ENCODE measurements at places on chromosomes 6 and 20.

DNA sequence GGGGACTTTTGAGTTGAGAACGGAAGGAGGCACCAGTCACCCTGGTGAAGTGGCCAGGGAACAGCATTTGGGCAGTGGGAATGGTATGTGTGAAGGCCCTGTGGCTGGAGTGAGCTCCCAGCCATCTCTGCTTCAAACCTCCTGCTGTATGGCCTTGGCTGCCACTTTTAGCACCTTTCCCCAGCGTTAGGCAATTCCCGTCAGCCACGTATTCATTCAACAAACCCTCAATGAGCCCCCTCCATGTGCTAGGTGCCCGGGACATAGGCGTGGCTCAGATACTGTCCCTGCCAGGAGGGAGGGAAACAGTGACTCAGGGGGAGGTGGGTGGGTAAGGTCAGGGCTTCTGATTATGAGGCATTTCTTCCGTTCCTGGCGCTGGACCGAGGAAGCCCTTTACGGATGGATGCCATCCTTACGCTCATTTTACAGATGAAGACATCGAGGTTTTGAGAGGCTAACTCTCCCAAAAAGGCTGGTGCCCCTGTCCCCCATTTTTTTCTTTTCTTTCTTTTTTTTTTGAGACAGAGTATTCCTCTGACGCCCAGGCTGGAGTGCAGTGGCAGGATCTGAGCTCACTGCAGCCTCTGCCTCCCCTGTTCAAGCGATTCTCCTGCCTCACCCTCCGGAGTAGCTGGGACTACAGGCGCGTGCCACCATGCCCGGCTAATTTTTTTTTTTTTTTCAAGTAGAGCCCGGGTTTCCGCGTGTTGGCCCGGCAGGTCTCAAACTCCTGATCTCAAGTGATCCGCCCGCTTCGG lies 37.5 kb downstream of the SRC start:
- DNase-seq, result no peak

DNA sequence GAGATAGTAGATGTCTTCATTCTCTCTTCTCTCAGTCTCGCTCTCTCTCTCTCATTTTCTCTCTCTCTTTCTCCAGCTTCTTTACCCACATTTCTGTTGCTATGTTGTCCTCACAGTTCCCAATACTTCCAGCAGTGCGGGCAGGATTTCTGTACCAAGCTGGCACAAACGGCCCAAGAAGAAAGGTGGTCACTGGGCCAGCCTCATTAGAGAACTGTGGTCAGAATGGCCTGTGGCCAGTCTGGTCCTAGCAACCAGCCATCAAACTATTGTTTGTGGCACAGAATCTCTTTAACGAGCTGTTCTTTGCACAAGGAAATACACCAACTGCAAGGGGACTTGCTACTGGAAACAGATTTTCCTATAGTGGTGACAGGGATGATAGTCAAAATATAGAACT lies 81.3 kb downstream of the SEL1L2 start:
- DNase-seq, result no peak

GRCh38 chr6:19312241-19312978 lies 524.8 kb upstream of the ID4 start:
- DNase-seq, result no peak

DNA sequence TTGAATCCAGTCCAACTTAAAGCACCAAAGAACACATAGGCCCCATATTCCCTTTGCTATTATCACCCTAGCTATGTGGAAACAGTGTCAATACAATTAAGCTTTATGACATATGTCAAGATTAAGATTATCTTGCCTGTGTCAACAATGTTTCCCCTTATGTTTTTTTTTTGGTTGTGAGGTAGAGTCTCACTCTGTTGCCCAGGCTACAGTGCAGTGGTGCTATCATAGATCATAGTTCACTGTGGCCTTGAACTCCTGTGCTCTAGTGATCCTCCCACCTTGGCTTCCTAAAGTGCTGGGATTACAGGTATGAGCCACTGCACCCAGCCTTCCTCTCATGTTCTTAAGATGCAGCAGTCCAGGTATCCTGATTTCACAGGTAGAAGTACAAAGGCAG lies 17.8 kb downstream of the AFG1L start:
- DNase-seq, result no peak

DNA sequence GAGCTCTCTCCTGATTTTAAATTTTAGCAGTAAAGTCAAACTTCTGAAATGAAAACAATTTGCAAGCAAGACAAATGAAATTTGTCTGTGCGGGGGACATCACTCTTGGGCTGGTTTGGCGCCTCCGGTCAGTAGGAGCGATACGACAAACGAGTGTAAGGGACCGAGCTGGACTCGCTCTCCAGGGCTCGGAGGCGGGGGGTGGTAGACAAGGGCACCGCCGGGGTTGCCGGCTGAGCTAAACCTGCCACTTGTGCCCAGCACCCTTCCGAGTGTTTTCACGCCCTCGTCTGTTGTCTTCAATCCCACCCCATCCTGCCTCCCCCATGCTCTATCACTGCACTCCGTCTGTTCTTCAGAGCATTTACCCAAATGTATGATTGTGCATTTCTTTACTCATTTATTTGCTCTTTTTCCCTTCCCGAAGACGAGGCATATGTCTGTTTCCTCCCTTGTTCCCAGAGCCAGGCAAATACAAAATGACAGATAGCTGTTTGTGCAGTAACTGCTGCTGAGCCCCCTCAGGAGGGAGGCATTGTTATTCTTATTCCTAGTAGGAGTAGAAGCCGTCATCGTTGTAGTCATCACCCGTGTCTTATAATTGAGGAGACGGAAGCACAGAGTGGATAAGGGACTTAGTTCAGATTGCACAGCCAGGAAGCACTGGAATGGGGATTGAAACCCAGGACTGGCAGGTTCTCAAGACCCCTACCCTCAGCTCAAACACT lies 62.8 kb upstream of the APCDD1L start:
- DNase-seq, result no peak

- DNase-seq, result no peak
These were observed 191.6 kb upstream of the SNX9 start for GRCh38 chr6:157631412-157631811.

- DNase-seq, result no peak
These were observed 96.3 kb upstream of the AFDN start for GRCh38 chr6:167730441-167730840.

DNA sequence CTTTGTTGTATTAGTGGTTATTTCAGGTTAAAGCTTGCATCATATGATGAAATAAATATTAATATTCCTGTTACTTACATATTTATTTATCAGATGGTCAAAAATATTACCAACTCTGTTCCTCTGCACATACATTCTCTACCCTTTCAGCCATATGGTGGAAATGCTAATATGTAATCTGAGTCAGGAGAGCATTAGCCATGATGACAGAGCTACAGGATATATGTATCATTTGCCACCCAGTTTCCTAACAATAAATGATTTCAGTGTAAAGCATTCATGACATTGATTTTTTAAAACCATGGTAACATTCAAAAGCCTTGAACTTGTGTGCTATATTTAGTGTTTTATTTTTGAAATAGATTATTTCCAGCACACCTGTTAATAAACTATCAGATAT lies 16.6 kb downstream of the POPDC3 start:
- no peak for DNase-seq

DNA sequence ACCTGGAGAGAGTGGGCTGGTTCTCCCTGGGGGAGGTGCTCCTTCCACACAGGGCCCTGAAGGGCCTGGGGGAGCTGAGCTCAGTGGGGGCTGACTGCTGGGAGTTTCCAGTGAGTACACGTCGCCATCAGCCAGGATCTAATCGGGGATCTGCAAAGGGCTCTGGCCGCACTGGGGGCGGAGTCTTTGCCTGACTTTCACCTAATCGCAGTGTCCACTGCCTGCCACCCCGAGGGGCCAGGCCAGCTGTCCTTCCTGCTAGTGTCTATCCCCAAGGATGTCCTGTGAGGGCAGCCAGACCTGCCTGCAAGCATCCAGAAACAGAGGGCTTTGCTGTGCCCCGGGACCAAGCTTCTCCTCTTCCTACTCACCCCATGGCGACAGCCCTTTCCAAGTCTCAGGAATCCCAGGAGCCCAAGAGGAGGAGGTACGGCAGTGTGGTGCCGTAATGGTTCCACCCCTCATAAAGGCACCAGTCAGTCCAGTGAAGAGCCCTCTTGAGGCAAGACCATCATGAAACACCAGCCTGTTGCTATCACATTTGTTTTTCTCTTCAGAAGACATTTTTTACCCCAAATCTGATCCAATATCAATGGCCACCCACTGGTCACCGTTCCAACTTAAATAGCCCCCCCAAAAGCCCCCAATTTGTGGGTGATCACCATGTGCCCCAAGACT lies 243.1 kb upstream of the ECI2 start:
- DNase-seq, result no peak

GRCh38 chr6:119195848-119196247 lies 117.4 kb upstream of the FAM184A start:
- no peak for DNase-seq

DNA sequence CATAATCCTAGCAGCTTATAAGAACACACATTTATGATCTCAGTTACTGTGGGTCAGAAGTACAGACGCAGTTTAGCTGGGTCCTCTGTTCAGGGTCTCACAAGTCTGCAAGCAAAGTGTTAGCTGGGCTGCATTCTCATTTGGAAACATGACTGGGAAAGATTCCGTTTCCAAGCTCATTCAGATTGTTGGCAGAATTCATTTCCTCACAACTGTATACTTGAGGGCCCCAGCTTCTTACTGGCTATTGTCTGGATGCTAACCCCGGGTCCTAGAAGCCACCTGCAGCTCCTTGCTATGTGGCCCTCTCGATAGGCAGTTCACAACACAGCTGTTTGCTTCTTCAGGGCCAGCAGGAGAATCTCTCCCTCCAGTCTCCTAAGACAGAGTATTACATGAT lies 13.1 kb downstream of the TCP11 start:
- no peak for DNase-seq

DNA sequence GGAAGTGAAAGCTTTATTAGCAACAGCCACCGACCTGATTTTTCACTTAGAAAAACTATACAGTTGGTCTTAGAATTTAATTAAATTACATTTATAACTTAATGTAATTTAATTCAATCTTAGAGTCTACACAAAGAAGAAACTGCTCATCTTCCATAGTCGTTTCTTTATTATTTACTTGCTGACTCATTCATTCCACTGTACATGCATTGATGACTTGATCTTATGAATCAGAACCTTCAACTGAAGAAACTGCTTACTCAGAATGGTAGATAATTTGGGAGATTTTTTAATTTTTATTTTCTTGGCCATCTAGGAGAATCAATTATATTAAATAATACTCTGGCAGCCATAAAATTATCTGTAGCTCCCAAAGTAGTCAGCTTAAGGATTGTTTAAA lies 1021.6 kb upstream of the FLRT3 start:
- peak; percentile 5 for DNase-seq

DNA sequence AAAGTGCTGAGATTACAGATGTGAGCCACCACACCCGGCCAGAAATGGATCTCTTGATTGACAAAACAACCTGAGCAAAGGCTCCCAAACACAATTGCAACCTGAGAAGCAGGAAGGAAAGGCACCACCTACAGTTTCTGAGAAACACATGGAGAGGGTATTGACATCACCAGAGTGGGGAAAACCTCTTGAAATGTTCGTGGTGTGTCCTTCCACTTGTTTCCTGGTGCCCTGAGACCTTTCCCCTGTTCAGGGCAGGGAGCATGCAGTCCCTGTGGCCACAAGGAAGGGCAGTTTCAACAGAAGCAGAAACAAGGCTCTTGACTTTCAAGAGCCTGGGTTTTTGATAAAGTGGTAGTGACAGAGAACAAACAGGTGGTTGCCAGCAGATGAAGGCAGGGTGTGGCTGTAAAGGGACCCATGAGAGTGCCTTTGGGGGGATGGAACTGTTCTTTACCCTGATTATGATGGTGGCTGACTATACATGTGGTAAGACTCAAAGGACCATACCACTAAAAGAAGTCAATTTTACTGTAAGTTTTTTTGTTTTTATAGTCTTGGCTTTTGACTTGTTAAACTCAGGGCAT lies 3.2 kb upstream of the BPIFA1 start:
- no peak for DNase-seq

DNA sequence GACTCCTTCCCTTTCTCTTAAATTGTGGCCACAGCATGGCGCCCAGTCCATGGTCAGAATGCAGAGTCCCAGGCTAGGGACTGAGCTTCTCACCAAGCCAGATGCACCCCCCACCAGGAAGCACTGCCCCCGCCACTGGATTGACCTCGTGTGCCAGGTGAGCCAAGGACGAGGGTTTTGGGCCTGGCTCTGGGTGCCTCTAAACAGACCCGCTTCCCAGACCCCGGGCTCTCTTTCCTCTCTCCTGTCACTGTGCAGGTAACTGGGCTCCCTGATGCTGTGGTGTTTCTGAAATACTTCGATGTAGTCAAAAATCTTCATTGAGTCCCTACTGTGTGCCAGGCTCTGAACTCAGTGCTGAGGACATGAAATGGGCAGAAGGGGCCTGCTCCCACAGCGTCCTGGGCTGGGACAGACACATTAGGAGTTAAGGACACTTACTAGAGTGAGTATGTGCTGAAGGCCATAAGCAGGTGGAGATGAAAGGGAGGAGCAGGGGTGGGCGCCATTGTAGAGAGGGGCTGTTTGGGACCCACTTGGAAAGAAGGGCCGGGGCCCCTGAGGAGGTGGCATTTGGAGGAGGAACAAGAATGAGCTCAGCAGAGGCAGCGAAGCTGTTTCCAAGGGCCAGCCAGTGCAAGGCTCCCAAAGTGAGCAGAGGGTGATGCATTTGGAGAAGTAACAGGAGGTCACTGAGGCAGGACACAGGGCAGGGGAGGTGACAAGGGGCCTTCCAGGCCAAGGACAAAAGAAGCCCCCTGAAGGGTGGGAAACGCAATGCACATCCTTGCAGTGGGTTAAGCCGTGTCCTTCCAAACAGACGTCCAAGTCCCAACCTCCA lies 217.1 kb downstream of the ANKRD60 start:
- DNase-seq, result no peak

- no peak for DNase-seq
These were observed 143.3 kb downstream of the PRL start for GRCh38 chr6:22153384-22154158.

- DNase-seq, result no peak
These were observed 296.9 kb downstream of the PLCB1 start for GRCh38 chr20:8428988-8429387.

- peak; percentile 20 for DNase-seq
These were observed 117.3 kb downstream of the QRSL1 start for GRCh38 chr6:106746652-106747051.

- DNase-seq, result peak; percentile 40
These were observed 75.8 kb downstream of the PREP start for GRCh38 chr6:105326833-105327770.

- DNase-seq, result no peak
These were observed 3.2 kb downstream of the NHLRC1 start for GRCh38 chr6:18119236-18119635.

DNA sequence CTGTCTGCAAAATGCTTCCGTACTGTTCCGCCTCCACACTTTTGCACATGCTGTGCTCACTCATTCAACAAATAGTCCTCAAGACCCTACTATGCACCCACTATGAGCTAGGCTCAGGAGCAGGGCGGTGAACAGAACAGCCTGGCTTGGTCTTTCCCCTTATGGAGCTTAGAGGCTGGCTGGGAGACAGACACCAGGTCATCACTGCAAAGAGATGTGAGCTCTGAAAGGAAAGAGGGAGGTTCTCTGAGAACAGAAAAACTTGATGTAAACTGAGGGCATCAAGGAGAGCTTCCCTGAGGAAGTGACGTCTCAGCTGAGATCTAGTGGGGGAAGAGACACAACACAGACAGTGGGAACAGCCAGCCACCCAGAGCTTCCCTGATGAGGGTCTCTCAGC lies 31.0 kb upstream of the TGM2 start:
- no peak for DNase-seq

All from choroid plexus epithelial cell (primary cell).